Ammon's horn (tissue), 1 donor: ENCODE measurements at places on chromosomes 7 and 10.

DNA sequence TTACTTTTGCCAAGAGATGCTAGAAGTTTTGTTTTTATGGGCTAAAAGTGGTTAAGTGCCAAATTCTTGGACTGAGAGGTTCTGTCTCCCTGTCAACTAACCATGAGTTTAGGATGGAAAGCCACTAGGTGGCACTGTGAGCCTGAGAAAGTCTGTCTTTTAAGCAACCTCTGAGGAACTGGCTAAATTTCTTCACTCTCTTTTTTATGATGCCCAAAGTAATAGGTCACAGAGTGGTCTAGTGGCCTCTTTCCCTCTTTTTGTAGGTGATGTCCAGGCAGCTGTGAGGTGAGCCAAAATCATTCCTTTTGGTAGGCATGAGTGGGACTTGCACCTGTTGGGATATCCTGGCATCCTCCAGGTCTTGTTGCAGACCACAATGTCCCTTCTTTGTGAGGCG is 56.8 kb downstream of the SND1 start:
- peak; percentile 94 for DNase-seq

GRCh38 chr10:29012926-29013554 is 275.8 kb upstream of the LYZL1 start:
- no peak for DNase-seq

DNA sequence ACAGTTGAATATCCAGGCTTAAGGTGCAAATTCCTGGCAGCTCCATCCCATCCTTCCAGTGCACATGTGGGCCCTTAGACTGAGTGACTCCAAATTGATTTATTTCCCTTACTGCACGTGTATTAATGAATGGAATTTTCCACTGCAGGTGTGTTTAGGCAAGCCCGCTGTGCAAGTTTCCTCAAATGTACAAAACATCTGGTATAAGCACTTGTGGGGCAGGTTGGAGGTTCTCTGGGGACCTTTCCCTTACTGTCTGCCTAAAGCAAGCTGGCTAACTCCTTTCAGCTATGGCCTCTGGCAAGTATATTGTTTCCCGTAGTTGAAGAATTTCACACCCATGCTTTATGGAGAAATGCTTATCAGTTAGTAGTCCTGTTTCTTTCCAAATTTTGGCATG is 25.3 kb upstream of the GIMAP6 start:
- no peak for DNase-seq

GRCh38 chr7:7895754-7896153 is 72.8 kb upstream of the GLCCI1 start:
- no peak for DNase-seq

- no peak for DNase-seq
Measured at GRCh38 chr10:17652585-17652984, 8.6 kb downstream of the STAM start.

GRCh38 chr10:132850896-132851295 is 64.9 kb upstream of the NKX6-2 start:
- no peak for DNase-seq

- DNase-seq, result no peak
Measured at GRCh38 chr10:24575481-24576002, 148.1 kb downstream of the ARHGAP21 start.

DNA sequence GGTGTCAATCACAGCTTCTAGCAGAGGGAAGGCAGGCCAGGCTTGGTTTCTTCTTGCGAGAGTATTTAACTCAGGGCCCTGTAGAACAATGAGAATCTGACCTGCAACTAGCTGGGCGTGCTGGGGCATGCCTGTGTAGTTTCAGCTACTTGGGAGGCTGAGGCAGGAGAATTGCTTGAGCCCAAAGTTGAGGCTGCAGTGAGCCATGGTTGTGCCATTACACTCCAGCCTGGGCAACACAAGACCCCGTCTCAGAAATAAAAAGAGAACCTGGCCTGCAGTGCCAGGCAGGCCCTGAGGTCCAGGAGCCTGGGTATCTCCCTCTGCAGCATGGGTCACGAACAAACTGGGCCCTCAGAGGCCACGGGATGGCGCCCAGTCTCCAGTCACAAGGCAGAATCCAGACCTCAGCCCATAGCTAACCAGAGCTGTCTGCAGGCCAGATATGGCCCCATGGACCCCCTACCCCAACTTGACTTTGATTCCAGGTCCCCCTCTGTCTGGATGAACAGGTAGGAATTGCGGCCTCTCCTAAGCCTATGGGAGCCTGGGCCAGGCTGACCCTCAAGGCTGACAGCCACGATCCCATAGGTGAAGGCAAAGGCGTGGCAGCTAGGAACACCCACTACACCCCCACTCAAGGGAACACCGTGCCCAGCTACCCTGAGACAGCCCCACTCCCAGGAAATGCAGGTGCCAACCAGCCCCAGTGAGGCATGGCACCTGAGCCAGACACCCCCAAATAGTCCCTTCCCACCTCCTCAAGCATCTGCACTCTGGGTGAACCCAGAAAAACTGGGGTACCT is 102.7 kb upstream of the TNRC18 start:
- peak; percentile 43 for DNase-seq
